ENCODE measurements at places on chromosomes 2 and 18.

- DNase-seq: no peak
Measured at GRCh38 chr2:68341583-68341982, 21.8 kb upstream of the CNRIP1 start.

GRCh38 chr2:96325041-96325883 lies at the start of gene ITPRIPL1:
Gene ITPRIPL1, plus strand, starts transcription at chr2:96325317. Its CDS starts 523 bp downstream, at chr2:96325840.
- peak; percentile 43 for DNase-seq

GRCh38 chr2:75476761-75477160 lies 84.0 kb downstream of the EVA1A start:
- no peak for DNase-seq

GRCh38 chr2:239917125-239917956 lies 107.8 kb downstream of the NDUFA10 start:
- DNase-seq: no peak

DNA sequence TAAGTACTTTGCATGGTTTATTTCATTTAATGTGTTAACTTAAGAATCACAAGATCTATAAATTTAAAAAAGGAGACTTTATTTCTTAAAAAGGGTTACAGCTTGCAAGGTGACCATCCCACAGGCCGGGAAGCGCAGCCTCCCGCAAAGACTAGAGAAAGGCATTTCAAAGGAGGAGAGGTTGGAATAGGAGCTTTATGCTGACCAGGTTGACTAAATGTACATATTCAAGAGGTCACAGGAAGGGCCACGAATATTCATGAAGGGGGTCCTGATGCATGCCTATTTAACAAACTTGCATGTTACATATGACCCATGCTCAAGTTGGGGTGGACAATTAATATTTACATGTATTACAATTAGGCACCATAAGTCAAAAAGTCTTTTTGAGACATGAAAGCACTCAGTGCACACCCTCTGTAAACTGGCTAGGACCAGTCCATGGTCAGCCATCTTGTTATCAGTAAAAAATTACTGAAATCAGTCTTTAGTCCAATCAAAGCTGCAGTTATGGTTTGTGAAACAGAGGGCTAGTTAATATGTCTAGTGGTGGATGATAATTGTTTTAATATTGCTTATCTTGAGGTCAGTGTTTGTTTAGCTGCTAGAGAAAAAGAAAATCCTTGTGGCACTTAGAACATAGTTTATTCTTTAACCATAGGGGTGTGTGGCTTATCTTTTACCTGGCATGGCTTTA lies 169.3 kb downstream of the KCNE4 start:
- DNase-seq: no peak

All from activated naive CD4-positive, alpha-beta T cell treated with Interleukin-2 at 50 U/mL for 16 hours (primary cell).